ENCODE measurements at places on chromosomes 6 and 20.

DNA sequence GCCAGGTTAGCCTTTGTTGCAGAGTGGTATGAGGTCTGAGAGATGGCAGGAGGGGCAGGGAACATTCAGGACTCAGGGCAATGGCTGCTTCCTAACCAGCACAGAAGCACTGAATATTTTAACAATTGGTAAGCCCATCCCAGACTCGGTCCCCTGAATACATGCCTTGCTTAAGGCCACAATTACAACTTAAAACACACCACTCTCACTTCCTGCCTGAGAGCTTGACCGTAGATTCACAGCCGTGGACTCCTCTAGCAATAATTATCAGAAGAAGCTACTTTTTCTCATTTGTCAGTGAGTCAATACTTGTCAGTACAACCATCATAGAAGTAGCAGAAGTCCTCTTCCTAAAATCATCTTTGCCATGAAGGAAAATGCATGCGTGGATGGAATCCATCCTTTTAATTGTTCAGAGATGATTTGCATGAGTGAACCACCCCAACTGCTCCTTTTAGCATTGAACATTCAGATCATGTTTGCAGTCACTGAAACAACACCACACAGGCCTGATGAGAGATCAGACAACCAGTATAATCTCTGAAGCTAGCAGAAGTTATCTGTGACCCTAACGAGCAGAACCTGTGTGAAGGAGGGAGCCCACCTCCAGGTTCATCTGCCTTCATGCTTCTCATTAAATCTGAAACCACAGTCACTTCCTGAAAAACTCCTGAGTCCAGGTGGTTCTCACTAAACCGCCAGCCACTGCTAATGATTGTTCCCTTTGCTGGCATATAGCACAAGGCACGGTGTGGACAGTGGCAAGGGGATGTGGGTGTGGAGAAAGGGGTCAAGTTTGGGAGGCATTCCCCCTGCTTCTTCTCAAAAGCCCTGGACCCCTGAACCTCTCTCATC lies 333.9 kb upstream of the CNR1 start:
- no peak for DNase-seq

DNA sequence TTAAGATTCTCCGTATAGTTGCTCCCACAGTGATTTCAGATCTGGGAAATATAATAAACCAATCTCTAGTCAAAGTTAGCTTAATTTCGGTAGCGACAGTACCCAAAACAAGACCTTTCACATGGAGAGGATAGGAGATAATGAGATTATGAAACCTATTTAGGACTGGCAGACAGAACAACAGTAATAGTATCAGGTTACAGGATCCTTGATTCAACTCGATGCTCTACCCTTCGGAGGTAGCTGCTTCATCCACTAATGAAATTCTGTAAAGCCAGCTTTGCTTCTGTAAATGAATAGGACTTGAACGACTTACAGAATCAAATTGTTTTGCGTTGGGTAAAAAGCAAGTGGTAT lies 534 bp upstream of the AKIRIN2 start:
- no peak for DNase-seq

GRCh38 chr6:148657048-148657447 lies 89.8 kb upstream of the UST start:
- no peak for DNase-seq

GRCh38 chr6:20117474-20117873 lies 94.8 kb downstream of the MBOAT1 start:
- no peak for DNase-seq

DNA sequence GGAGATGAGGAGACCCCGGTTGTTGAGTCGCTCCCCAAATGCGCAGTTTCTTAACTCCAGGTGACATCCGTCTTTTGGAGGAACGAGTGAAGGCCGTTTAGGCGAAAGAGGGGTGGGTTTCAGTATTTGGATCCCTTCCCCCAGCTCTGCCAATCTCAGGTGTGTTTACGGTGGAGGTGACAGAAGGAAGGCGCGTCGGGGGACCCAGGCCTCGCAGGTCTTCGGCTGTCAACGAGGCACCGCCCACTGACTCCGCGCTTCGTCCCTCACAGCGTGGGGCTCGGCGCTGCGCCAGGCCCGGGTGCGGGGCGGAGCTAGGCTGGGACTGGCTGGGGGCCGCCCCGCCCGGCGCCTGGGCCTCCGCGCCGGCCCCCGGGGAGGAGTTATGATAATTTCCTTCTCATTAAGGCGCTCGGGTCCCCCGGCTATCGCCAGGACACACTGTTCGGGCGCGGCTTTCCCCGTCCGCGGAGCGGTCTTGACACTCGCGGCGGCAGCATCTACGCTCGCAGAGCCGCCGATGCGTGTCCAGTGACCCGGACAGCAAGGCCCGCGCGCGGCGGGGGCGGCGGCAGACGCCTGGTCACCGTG lies at the start of gene TFAP2C:
TFAP2C (plus strand) TSS at position 434 of the 591 bp plus-strand sequence. CDS start 239 bp downstream, outside the sequence.
- no peak for DNase-seq

- no peak for DNase-seq
Observed at GRCh38 chr20:48661575-48662455, 166.0 kb downstream of the PREX1 start.

DNA sequence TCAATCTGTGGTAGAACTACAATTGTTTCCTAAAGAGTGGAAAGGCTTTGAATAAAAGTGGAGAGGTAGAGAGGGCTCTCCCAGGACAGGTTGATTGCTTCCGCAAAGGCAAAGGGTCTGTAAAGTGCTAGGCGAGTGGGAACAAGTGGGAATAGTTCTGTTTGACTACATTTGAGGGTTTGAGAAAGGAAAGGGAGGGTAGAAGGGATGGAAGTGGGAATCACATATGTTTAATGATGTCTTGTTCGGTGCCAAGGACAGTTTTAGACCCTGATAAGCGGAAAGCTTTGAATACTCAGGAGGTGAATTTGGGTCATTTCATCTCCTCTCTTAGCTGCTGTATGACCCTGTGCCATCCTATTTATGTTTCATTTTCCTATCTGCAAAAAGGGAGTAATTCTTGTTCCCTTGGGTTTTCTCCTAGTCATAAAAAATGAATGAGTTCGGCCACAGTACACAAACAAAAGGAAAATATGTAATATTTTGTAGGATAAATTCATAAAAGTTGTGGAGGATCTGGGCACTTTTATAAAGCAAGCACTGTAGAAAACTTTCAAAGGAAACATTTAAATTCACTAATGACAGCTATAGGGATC lies 1.7 kb upstream of the PIM1 start:
- no peak for DNase-seq

DNA sequence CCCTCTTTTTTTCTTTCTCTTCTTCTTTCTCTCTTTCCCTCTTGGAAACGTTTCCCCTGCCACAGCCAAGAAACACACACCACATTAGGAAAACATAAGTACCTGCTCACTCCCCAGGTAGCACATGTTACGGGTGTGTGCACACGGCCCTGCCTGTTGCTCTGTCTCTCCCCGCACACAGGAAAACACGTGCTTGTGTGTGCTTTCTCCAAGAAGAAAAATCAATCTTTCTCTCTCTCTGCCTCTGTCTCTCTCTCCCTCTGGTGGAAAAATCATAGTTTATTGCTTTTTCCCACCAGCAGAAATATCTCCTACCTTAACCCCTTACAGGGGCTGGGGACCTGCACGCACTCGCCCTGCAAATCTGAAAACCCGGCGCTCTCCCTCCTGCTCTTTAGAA lies 102.3 kb downstream of the EDN3 start:
- no peak for DNase-seq

DNA sequence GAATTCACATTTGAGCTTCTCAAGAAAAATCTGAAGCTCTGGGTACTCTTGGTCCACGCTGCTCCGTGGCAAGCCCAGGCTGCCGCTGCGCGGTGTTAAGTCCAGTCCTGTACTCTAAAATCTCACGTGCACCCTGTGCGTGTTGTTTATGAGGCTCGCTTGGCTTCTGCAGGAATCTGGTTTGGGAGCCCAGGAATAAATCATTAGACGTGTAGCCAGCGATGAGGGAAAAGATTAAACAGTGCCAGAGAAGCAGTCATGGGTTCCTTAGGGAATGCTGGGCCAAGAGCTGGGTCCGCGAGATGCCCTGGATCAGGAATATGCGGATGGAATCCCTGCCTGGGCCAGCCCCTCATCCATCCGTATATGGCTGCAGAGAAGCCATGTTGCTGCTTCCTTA lies 87.3 kb downstream of the KCNB1 start:
- DNase-seq, result no peak

DNA sequence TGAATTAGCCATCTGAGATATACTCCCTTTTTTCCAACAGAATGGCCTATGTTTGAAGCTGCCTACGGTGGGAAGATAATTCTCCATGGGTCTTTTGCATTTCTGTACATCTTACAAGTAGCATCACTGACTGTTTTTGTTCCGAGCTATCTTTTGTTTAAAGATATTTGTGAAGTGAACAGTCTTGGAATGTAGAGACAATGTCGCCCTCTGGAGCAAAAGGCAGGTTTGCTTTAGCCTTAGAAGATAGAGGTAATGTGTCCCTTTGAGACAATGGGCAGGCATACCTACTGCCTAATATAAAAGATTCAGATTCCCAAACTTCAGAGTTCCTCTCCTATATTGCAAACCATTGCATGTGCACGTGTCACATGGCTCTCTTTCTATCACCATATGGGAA lies 347.8 kb upstream of the CNR1 start:
- DNase-seq, result no peak

DNA sequence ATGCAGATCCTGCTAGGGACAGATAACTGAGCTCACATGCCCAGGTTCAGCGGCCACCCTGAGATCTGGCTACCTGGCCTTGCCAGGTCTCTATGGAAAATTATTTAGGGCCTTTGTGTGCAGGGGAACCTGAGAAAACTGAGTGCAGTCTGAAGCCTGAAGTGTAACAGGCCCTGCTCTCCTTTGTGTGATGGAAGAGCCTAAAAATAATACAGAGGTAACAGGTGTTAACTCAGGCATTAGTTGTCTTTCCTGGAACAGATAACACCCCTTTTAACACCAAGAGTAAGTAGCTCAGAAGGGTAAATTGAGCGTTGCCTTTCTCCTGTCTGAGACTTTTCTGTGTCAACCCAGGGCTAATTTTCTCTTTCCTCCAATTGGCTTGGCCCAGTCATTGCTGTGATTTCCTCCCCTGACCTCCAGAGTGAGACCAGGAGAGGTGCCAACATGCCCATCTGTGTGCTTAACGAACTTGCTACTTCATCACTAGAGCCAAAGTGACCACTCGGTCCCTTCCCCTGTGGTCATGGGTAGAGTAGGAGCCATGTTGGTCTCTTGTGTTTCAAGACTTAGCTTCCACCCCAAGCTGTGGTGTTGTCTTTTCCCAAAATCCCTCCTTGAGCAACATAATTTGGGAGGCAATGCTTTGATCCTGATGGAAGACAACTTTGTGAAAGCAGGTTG lies 304.4 kb upstream of the JAG1 start:
- no peak for DNase-seq

DNA sequence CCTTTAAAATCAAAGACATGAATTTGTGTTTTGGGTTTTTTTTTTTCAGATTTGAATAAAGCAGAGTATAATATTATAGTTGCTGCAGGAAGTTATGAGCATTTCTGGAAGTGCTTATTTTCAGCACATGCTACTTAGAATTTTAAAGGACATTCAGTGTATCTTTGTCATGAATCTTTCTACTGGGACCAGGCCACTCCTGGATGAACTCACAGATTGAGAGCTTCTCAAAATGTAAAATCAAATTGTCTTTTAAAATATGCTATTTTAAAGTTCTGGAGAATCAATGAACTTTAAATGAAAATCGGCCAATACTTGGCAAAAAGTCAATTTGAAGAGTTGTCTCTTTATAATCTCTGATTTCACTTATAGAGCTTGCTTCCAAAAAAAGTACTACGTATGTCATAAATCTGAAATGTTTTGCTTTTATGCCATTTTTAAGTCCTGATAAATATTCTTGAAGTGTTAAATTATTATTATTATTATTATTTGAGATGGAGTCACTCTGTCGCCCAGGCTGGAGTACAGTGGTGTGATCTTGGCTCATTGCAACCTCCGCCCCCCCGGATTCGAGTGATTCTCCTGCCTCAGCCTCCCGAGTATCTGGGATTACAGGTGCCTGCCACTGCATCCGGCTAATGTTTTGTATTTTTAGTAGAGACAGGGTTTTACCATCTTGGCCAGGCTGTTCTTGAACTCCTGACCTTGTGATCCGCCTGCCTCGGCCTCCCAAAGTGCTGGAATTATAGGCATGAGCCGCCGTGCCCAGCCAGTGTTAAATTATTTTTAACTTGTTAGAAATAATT lies 175.7 kb upstream of the AKAP12 start:
- no peak for DNase-seq
